Prostate gland (tissue), 2 donors: ENCODE measurements at places on chromosomes 1 and 21.

- no peaks in the 10 kb centered on the region for H3K27me3 ChIP-seq
- no peaks in the 10 kb centered on the region for H3K36me3 ChIP-seq
- no peak overlapping the region for H3K4me3 ChIP-seq
Observed at GRCh38 chr1:215863796-215864195, 296.7 kb downstream of the KCTD3 start.

- H3K27me3 ChIP-seq = no peaks in the 10 kb centered on the region
- H3K4me1 ChIP-seq = no peaks in the 10 kb centered on the region
- no peak overlapping the region for H3K4me3 ChIP-seq
- H3K27ac ChIP-seq = no peak overlapping the region
- no peaks in the 10 kb centered on the region for H3K36me3 ChIP-seq
- DNase-seq = no peak
Observed at GRCh38 chr1:236083650-236084385, 18.9 kb upstream of the NID1 start.

- H3K27ac ChIP-seq = peak within 1 kb of the TSS; percentile 94
- H3K4me3 ChIP-seq = peak within 1 kb of the TSS; percentile 84
- no peaks in the 10 kb centered on the region for H3K27me3 ChIP-seq
- no peaks in the 10 kb centered on the region for H3K4me1 ChIP-seq
- peaks cover 6% of the 10 kb centered on the region for H3K36me3 ChIP-seq
- no peak for DNase-seq
Observed at GRCh38 chr1:65420590-65421350, at the start of the genes LEPR and LEPROT. TSS of gene LEPR (plus strand) at chr1:65420668. CDS start at chr1:65565566, 144,898 bp downstream. TSS of gene LEPROT (plus strand) at chr1:65420668. CDS start at chr1:65420725, 57 bp downstream.

- H3K36me3 ChIP-seq = no peaks in the 10 kb centered on the region
- no peaks in the 10 kb centered on the region for H3K27me3 ChIP-seq
- DNase-seq = no peak
- H3K4me1 ChIP-seq = no peaks in the 10 kb centered on the region
Observed at GRCh38 chr1:8055973-8056372, 29.9 kb upstream of the ERRFI1 start.

DNA sequence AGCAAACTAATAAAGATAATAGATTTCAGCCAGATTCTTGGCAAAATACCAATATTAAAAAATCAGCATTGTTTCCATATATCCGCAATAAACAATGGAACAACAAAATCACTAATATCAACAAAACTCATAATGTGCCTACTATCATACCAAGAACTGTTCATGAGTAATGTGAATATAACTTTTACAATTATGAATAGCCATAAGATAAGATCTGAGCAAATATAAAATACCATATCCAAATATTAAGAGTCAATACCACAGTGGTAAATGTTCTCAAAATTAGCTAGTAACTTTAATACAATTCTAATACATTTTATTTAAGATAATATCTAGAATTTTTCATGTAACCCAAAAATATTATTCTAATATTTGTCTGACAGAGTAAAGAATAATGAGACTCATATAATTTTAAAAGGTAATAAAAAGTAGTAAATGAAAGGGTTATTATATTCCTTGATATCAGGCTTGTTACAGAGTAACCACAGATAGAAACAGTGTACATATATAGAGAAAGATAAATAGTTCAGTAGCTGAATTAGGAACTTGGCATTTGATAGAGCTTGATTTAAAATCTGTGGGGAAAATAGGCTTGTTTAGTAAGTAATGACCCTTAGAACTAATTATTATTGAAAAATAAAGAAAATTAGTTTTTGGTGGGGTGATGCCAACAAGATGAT, 2126.6 kb downstream of the MRPL39 start:
- DNase-seq = no peak
- no peaks in the 10 kb centered on the region for H3K36me3 ChIP-seq
- no peaks in the 10 kb centered on the region for H3K4me1 ChIP-seq
- H3K27me3 ChIP-seq = no peaks in the 10 kb centered on the region
- H3K27ac ChIP-seq = no peak overlapping the region
- no peak overlapping the region for H3K4me3 ChIP-seq

DNA sequence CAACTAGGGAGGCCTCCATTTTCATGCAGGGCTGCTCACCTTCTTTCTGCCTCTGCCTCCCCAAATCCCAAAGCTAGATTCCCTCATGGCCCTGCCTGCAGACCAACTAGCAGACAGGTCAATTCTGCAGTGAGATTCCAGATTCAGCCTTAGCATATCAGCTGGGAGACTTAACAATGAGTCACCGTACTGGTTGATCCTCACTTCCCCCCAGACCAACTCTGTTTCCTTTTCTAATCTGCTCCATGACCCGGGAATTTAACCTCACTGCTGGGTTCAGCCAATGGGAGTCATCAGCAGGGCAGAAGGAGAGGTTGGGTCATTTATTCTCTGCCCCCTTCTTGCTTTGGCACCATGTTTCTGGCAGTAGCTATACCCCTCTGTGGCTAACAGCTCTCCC, 140.6 kb upstream of the GRIK3 start:
- DNase-seq = no peak
- no peaks in the 10 kb centered on the region for H3K36me3 ChIP-seq
- H3K4me1 ChIP-seq = no peaks in the 10 kb centered on the region
- H3K27ac ChIP-seq = no peak overlapping the region
- peaks cover 6% of the 10 kb centered on the region for H3K27me3 ChIP-seq
- no peak overlapping the region for H3K4me3 ChIP-seq

- no peak overlapping the region for H3K4me3 ChIP-seq
- no peaks in the 10 kb centered on the region for H3K36me3 ChIP-seq
- peak overlapping the region; percentile 86 for H3K27ac ChIP-seq
Observed at GRCh38 chr1:226135059-226135651, 51.4 kb downstream of the ACBD3 start.
